ENCODE measurements at places on chromosomes 16 and 17. TPM values are rescaled to one million over a fixed set of nuclear protein-coding genes. Genes with fewer than 3 reads are reported as not detected.

Gene TBC1D3G
- not detected for total RNA-seq

Gene MT4
- not detected for total RNA-seq

Gene NRN1L
- 0.69 TPM for total RNA-seq

Gene DNAH2
- total RNA-seq = 0.58 TPM

Gene ST6GALNAC1
- total RNA-seq = 14.1 TPM

Gene KCNH4
- 0.26 TPM for total RNA-seq

Gene CA5A
- not detected for total RNA-seq

Gene OTOP2
- total RNA-seq = not detected

Data from upper lobe of right lung (tissue), 1 donor.